ENCODE measurements at places on chromosomes 6 and 20.

- DNase-seq: no peak
Observed at GRCh38 chr6:170172825-170173256, 118.0 kb downstream of the DLL1 start.

DNA sequence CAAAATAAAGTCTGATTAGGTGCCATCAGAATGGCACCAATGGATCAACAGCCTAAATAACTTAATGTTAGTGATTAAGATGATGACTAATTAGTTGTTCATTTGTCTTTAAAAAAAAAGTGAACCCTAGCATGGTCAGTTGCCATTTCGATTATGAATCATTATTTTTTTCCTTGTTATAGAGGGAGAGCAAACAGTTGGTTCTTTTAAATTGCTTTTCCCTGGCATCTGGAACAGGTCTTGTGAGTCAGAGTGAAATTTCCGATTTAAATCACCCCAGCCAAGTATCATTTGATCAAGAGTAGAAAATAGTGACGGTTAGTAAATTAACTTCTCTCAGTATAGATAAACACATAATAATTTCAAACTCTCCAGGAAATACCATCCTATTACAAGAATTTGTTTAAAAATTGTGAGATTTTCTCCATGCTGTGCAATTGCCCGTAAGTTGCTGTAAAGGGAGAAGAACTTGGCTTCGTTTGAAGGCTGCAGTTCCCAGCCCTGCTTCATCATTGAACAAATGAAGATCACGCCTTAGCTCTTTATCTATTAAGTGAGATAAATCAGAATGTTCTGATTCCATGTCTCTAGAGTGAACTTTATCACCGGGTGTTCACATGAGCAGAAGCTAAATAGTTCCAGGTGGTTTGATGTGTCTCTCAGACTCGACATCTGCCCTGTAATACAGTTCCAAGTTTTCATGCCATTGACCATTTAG, 741.3 kb downstream of the DOK5 start:
- DNase-seq: no peak

GRCh38 chr20:23120261-23120660, 34.1 kb upstream of the CD93 start:
- no peak for DNase-seq

DNA sequence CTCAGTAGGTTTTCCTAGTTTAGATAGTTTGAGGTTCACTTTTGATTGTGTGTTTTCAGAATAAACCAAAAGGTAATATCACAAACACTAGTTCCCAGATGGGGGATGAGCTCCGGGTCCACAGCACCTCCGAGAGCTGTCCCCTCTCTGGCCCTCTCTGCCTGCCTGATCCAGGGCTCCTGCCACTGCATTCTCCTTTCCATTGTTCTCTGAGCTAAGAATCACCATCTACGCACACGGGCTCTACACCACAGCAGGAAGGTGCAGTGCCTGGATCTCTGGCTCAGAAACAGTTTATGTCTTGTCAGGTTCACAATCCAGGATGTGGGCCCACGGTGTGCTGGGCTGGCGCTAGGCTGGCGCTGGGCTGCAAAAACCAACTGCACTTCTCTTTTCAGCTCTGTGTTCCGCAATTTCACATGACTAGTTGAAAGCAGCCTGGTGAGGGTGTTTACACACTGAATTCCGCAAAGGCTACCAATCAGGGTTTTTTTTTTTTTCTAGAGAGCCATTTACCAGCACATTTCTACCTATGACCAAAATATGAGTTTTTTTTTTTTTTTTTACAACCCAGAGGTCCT, 167.5 kb downstream of the SOD2 start:
- DNase-seq: no peak
